ENCODE measurements at places on chromosomes 5 and 9.

DNA sequence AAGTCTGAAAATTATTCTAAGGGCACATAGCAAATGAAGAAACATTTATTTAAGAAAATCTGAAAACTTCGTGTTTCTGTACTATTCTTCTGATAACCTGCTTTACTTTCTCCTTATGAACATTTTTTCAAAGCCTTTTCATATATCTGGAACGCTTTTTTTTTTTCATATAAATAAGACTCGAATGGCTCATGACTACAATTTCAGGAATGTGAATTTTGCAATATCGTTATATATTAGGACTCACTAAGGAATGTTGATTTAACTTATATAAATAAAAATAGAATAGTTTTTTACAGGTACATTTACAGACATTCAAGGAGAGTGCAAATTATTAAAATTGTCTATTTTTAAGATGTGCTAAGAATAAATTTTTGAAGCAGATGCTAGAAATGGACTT lies 42.9 kb downstream of the GPBP1 start:
- no peak for DNase-seq

DNA sequence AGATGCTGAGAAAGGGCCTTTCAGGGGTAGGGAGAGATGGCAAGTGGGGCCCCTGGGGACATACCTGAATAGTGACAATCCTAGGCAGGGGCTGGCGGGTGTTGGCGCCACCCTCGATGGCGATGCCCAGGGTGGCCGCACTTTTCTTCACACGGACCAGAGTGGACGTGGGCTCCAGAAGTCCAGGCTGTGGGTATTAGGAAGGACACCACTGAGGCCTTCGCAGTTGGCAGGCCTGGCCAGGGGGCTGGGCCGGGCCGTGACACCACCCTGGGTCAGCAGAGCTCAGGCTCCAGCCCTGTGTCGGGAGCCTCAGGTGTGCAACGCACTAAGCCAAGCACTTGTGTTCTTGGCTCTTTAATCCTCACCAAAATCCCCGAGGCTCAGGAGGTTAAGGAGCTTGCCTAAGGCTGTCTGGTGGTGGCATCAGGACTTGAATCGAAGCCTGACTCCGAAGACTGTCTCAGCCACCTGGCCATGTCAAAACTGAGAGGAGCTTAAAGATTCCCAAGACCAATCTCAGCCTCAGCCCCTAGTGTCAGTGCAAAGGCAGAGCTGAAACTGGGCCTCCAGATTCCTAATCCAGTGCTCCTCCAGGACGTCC lies 15.5 kb upstream of the AKNA start:
- no peak for DNase-seq

GRCh38 chr9:78539904-78540303 lies 243.0 kb downstream of the PSAT1 start:
- no peak for DNase-seq

GRCh38 chr5:112800891-112801290 lies 60.2 kb upstream of the SRP19 start:
- no peak for DNase-seq

GRCh38 chr5:43852279-43852678 lies 249.3 kb downstream of the NNT start:
- DNase-seq = no peak

DNA sequence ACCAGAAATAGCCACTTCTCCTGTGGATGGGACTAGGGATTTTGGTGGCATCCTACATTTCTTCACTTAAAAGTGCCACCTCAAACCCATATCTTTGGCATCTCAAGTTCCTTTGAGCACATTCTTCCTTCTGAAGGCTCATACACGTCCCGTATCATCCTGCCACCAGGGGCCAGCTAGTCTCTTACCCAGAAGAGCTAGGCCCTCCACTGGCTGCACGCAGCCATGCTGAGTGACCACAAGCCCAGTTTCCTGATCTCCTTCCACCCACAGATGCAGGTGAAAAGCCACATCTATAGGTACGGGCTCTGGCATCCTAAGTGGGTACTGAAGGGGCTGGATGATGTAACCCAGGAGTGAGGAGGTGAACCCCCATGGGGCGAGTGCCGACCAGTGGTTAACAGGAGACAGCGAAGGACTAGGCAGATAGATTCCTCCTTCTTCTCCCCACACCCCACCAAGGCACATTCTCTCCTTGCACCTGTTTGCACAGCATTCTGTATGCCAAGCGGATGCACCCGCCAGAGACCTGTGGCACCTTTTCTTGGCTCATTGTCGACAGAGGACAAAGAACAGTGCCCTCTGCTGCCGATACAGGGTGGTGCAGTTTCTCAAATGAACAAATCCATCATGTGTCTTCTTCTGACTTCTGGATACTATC lies 14.4 kb upstream of the SCGB3A1 start:
- DNase-seq = no peak
